ENCODE measurements at places on chromosomes 7 and 10.
A peak's percentile ranks its signal among the peaks of the same experiment; 100 is the strongest.

- H3K4me3 ChIP-seq = no peak overlapping the region
- H3K4me1 ChIP-seq = no peaks in the 10 kb centered on the region
- H3K27me3 ChIP-seq = no peaks in the 10 kb centered on the region
These were observed 11.4 kb upstream of the INPP5F start for GRCh38 chr10:119714484-119714816.

DNA sequence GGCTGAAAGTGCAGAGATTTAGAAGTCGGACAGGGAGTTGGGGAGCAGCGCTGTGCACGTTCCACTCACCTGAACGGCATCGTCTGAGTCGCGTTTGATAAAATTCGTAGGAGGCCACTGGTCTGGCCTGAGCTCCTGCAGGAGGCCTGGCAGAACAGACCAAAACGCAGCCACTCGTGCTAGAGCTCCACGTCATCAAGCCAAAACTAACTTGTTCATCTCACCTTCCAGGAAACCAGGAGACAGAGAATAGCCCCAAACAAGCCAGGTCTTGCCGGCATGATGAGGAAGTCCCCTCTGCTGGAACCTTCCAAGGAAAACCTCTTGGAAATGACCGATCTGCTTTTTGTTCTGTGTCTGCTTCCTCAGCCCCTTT, 43.4 kb upstream of the DNAJB6 start:
- no peak for DNase-seq
- H3K27ac ChIP-seq = no peak overlapping the region
- H3K4me3 ChIP-seq = no peak overlapping the region
- H3K4me1 ChIP-seq = no peaks in the 10 kb centered on the region
- H3K36me3 ChIP-seq = no peaks in the 10 kb centered on the region

DNA sequence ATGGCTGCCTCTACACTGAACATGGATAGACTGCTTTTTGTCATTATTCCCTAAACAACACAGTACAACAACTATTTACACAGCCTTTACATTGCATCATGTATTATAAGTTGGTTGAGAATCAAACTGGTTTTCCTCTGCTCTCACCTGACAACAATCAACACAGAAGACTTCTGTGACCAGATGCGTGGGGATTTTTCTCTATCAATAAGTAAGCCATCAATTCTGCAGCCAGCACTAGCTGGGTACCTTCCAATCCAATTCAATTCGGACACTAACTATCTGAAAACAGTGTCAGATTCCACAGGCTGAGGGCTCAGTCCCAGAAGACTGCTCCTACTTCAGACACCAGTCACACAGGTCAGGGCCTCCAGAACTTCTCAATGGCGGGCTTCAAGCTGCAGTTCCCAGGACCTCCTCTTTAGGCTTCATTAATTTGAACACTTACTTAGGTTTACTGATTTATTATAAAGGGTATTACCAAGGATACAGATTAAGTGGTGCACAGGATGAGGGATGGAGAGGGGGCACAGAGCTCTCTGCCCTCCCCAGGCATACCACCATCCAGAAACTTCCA, 36.4 kb upstream of the ASL start:
- H3K27ac ChIP-seq = no peak overlapping the region
- H3K4me3 ChIP-seq = no peak overlapping the region
- H3K4me1 ChIP-seq = peaks cover 9% of the 10 kb centered on the region
- DNase-seq = no peak
- H3K36me3 ChIP-seq = no peaks in the 10 kb centered on the region

DNA sequence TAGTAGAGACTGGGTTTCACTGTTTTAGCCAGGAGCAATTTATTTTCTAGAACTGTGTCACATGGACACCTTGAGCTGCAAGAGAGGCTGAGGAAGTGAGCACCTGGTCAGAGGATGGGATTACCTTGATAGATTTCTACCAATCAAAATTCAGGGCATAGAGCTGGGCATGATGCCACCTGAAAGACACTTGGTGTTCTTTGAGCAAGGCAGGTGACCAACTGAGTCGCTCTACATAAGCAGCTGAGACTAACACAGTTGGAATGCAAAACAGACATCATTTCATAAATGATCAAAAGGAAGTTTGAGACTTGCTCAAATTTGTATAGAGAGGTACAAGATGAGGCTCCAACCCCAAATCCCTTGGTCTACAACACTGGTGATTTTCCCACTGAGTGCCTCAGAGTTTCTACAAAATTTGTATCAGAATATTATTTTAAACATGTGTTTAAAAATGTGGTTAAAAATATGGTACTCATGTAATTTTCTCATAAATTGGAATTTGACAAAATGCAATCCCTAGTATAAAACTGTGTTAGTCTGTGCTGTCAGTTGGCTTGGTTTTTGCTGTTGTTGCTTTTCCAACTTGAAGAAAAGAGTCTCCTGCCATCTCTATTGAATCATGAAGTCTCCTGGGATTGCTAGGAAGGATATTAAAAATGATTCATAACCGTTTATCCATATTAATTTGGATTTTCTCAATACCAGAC, 156.4 kb upstream of the MDFIC start:
- H3K27me3 ChIP-seq = no peaks in the 10 kb centered on the region
- no peak for DNase-seq
- no peak overlapping the region for H3K4me3 ChIP-seq
- no peaks in the 10 kb centered on the region for H3K36me3 ChIP-seq
- no peaks in the 10 kb centered on the region for H3K4me1 ChIP-seq

DNA sequence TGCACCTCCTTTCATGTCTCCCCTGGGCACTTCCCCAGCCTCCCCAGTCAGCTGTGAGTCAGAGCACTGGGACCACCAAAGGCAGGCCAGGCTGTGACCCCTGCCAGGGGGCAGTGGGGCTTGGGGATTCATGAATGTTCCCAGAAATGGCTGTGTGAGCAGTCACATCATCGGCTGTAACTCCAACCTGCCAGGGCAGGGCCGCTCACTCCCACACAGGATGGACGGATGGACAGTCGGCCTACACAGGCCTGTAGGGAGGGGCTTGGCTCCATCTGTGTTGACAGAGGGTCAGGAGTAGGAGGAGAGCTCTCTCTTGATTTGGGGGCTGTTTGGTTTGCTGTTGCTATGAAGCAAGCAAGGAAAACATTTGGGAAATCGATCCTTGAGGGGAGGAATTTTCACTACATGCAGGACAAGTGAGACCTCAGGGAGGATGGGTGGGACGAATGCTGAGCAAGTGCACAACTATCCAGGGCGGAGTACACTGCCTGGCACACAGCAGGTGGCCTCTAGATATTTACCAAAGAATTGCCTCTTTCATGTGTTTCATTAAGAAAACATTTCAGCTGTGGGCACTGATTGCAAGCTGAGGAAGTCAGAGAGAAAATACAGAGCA, 2.9 kb upstream of the IGFBP1 start:
- DNase-seq = no peak
- peaks cover 91% of the 10 kb centered on the region for H3K27me3 ChIP-seq
- no peak overlapping the region for H3K4me3 ChIP-seq
- H3K27ac ChIP-seq = no peak overlapping the region
- no peaks in the 10 kb centered on the region for H3K36me3 ChIP-seq

DNA sequence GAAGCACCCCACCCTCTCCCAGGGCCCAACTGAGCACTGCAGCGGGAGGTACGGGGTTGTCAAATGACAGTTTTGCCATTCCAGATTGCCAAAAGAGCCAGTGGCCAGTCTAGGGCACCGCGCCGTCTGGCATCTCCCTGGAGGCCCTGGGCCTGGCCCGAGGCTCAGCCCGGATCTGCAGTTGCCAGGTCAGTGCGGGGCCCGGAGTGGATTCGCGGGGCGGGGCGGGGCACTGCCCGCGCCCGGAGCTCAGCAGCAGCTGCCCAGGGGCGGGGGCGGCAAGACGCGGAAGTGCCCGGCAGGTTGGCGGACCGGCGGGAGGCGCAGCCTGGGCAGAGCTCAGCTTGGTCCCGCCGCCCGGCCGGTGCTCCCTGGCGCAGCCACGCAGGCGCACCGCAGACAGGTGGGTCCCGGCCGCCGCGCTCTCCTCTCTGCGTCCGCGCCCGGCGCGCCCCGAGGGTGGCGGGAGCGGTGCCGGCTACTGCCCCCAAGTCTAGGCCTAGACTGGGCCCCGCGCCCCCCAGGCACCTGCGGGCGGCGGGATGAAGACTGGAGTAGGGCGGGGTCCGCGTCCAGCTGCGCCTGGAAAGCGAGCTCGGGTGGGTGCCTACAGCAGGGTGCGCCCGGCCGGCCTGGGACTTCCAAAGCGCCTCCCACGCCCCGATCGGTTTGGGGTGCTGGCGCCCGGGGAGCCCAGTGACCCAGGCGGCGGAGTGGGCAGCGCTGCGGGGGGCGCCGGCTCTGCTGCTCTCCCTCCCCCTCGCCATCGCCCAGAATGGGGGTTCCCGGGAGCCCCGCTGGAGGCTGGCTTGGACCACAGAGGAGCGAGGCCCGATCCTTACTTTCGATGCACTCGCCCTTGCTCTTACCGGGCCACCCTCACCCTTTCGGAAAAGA, at the start of gene IRF5:
Gene IRF5 (plus strand): TSS at position 281 of the 897 bp plus-strand sequence. CDS start 4,155 bp downstream, outside the sequence.
- H3K27ac ChIP-seq = peak within 1 kb of the TSS; percentile 60
- no peaks in the 10 kb centered on the region for H3K36me3 ChIP-seq
- H3K27me3 ChIP-seq = peaks cover 97% of the 10 kb centered on the region

GRCh38 chr7:135333946-135334345, 100.3 kb downstream of the STRA8 start:
- no peak overlapping the region for H3K27ac ChIP-seq
- no peak for DNase-seq
- H3K4me1 ChIP-seq = no peaks in the 10 kb centered on the region
- H3K4me3 ChIP-seq = no peak overlapping the region

GRCh38 chr7:36119005-36119706, 33.9 kb upstream of the EEPD1 start:
- no peak for DNase-seq
- no peak overlapping the region for H3K27ac ChIP-seq
- no peaks in the 10 kb centered on the region for H3K36me3 ChIP-seq

DNA sequence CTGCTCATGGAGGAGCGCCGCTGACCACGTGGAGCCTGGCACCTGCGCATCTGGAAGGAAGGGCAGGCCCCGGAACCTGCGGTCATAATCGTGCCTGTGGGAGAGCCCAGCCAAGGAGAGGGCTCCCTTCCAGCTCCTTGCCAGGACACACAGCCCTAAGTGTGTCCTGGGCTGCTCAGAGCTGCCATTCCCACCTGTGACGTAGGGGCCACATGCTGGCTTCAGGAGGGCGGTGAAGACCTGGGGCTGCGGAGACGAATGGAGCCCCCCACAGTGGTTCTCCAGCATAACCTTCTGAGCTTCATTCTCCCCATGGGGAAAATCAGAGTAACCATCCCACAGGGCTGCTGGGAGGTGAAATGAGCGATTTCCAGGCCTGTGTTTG, 127.6 kb upstream of the CHST15 start:
- peak overlapping the region; percentile 64 for H3K27ac ChIP-seq
- H3K36me3 ChIP-seq = no peaks in the 10 kb centered on the region
- H3K27me3 ChIP-seq = peaks cover 60% of the 10 kb centered on the region
- no peak for DNase-seq
- H3K4me1 ChIP-seq = peaks cover 24% of the 10 kb centered on the region

DNA sequence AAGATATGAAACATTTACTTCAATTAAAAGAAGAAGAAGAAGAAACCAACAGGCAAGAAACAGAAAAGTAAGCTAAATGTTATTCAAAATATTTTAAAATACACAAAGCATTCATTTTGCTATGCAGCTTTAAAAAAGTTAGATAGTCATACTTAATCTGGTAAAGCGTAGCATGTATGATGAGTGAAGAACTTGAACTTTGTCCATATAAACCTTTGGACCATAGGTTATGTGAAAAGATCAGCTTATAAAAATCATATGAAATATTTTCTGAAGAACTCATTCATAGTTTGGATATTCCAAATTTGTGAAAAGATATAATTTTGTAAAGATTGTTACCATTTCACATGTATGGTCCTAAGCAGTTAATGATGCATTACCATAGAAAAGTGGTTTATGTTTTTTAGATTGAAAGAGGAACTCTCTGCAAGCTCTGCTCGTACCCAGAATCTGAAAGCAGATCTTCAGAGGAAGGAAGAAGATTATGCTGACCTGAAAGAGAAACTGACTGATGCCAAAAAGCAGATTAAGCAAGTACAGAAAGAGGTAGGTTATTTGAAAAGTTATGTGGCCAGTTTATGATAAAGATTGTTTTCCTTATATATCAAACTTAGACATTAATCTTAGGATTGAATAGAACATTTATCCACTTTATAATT, 37.3 kb downstream of the KIF20B start:
- H3K36me3 ChIP-seq = peaks cover 7% of the 10 kb centered on the region
- H3K4me3 ChIP-seq = no peak overlapping the region

- H3K36me3 ChIP-seq = peaks cover 78% of the 10 kb centered on the region
- H3K27me3 ChIP-seq = no peaks in the 10 kb centered on the region
- DNase-seq = no peak
- H3K4me1 ChIP-seq = peaks cover 93% of the 10 kb centered on the region
These were observed 85.8 kb downstream of the NRP1 start for GRCh38 chr10:33248638-33249037.

DNA sequence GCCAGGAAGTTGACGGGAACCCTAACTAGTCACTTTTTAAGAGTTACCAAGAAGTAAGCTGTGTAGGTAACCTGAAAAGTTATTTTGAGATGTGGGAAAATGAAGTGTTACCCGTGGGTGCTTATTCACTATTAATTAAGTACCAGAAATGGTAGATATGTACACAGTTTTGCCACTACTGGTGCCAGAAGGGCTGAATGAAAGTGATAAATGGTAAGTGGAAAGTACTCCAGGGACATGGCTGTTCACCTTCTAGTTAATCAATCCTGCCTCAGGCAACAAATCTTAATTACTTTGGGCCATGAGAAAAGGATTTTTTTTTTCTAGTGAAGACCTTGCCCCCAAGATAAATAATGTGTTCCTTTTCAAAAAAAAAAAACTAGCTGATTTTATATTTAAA, 15.8 kb downstream of the NET1 start:
- no peaks in the 10 kb centered on the region for H3K27me3 ChIP-seq
- peak overlapping the region; percentile 17 for H3K27ac ChIP-seq
- peaks cover 9% of the 10 kb centered on the region for H3K36me3 ChIP-seq

DNA sequence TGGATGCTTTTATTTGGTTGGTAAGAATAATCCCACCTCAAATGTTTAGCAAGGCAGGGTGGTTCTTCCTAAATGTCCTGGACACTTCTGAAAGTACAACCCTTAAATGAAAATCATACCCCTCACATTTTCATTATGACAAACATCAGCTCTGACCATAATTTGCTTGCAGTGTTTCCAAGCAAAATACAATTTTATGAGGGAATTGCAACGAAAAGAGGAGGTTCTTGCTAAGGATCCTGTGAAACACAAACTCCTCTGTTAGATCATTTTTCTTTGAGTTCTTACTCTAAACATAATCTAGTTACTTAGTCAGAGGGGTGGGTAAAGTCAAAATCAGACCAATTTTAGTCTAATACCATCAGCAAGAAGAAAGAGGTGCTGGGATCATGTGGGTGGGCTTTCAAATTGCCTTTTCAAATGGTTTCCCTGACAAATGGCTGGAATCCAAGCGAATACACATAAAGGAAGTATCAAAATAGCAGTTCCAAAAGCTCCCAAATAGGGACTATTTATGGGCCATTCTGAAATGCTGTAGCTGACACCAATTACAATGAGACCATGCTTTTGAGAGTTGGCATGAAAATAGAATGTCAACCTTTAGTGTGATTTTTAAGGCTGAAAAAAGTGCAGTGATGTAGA, 164.9 kb upstream of the INHBA start:
- H3K4me3 ChIP-seq = no peak overlapping the region
- no peak for DNase-seq
- H3K27ac ChIP-seq = no peak overlapping the region
- no peaks in the 10 kb centered on the region for H3K36me3 ChIP-seq
